Gastrocnemius medialis (tissue), 4 donors: ENCODE measurements at places on chromosomes 5 and 9. TPM values are rescaled to one million over a fixed set of nuclear protein-coding genes. Genes with fewer than 3 reads are reported as not detected.

Gene ABCA1
- 4.9 TPM for total RNA-seq

Gene PCDHB5
- 0.38 TPM for total RNA-seq

Gene TRPM3
- not detected for total RNA-seq

Gene ADAM19
- total RNA-seq, result 0.85 TPM

Gene HAPLN1
- total RNA-seq, result not detected

Gene PRLR
- total RNA-seq, result 0.10 TPM

DNA sequence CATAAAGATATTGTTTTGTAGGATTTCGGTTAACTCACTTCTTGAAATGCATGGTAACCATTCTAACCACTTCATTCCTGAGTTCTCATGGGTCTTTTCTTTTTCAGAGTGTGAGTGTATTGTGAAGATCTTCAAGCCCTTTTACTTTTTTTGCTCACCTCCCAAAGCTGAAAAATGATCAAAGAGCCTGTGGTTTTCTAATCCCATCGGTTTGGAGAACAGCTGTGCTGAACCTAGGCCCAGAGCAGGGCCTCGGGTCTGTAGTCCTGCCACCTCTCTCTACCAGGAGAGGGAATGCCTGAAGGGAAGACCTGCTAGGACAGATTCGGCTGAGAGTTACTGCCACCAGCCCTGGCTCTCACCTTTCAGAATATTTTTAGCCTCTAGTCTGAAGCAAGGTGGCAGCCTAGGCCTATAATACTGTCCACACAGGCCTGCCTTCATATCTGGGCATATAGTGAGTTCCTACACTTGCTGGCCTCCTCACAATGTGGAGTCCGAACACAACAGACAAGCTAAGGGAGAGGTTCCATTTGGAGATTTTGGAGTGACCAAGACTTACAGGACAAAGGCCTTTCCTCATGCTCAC, 13.8 kb downstream of the RGMB start:
- peak; percentile 32 for DNase-seq
- peak overlapping the region; percentile 67 for H3K27ac ChIP-seq
- no peaks in the 10 kb centered on the region for H3K36me3 ChIP-seq

- H3K36me3 ChIP-seq, result no peaks in the 10 kb centered on the region
- no peaks in the 10 kb centered on the region for H3K27me3 ChIP-seq
- DNase-seq, result no peak
- H3K4me3 ChIP-seq, result no peak overlapping the region
- H3K4me1 ChIP-seq, result peaks cover 68% of the 10 kb centered on the region
Observed at GRCh38 chr5:5430136-5430535, 7.7 kb downstream of the ICE1 start.

DNA sequence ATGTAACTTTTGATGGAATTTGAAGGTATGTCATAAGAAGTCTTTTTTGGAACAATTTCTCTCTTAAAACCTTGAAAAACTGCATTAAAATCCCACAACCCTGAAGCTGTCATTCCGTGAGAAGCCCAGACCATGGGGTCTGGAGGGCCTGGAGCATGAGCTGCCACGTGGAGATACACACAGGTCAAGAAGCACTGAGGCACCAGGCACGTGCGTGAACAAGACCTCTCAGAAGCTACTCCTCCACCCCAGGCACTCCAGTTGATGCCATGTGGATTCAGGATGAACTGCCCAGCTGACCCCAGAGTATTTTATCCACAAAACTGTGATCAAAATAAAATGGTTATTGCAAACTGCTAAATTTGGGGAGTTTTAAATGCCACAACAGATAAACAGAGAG, 227.5 kb upstream of the BRINP1 start:
- no peaks in the 10 kb centered on the region for H3K4me1 ChIP-seq
- no peak overlapping the region for H3K27ac ChIP-seq
- DNase-seq, result no peak
- H3K27me3 ChIP-seq, result no peaks in the 10 kb centered on the region

DNA sequence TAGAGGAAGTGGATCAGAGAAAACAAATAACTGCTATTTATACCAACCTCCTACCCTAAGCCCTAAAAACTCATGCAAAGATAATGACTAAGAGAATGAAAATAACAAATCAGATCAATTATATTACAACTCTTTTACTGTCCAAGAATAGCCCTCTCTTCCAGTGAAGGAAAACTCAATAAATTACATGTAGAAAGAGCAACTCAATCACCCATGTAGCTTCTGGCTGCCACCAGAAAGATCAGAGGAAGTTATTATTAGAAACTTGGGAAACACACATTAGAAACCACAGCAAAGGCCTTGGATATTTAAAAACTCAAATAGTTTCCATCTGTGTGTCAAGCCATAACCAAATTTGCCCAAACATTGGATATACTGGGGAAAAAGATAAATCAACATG, 134.0 kb upstream of the TARS1 start:
- no peak overlapping the region for H3K4me3 ChIP-seq
- H3K27ac ChIP-seq, result no peak overlapping the region
- no peaks in the 10 kb centered on the region for H3K4me1 ChIP-seq
- no peaks in the 10 kb centered on the region for H3K27me3 ChIP-seq
- no peak for DNase-seq
- H3K36me3 ChIP-seq, result no peaks in the 10 kb centered on the region

GRCh38 chr9:136086951-136087740, 7.9 kb downstream of the NACC2 start:
- no peak for DNase-seq
- no peak overlapping the region for H3K4me3 ChIP-seq
- H3K4me1 ChIP-seq, result peaks cover 79% of the 10 kb centered on the region
- no peaks in the 10 kb centered on the region for H3K27me3 ChIP-seq
- peak overlapping the region; percentile 95 for H3K27ac ChIP-seq

DNA sequence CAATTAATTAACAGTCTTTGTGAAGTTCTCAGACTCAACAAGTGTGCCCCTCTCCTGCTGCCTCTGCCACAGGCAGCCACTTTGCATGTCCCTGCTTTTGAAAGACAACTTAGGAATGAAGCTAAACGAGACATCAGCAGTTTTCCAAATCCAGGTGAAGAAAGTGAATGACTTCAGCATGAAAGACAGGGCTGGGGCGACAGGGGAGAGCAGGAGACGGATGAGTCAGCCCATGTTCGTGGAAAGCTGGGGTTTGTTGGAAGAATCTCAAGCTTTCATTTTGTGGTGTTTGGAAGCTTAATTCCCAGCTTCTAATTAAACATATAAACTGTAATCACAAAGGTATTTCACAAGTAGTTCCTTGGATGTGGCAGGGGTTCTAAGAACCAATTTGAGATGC, 207.8 kb upstream of the MAP3K1 start:
- no peak for DNase-seq
- H3K27ac ChIP-seq, result no peak overlapping the region
- no peaks in the 10 kb centered on the region for H3K27me3 ChIP-seq
- H3K4me1 ChIP-seq, result no peaks in the 10 kb centered on the region

- no peaks in the 10 kb centered on the region for H3K36me3 ChIP-seq
- H3K27ac ChIP-seq, result no peak overlapping the region
- DNase-seq, result no peak
- H3K4me1 ChIP-seq, result no peaks in the 10 kb centered on the region
Observed at GRCh38 chr5:939368-939767, 46.7 kb downstream of the TRIP13 start.

- H3K4me3 ChIP-seq, result no peak overlapping the region
- no peak for DNase-seq
- H3K36me3 ChIP-seq, result no peaks in the 10 kb centered on the region
- no peaks in the 10 kb centered on the region for H3K4me1 ChIP-seq
- H3K27me3 ChIP-seq, result no peaks in the 10 kb centered on the region
- H3K27ac ChIP-seq, result no peak overlapping the region
Observed at GRCh38 chr5:167011196-167011595, 1280.2 kb upstream of the WWC1 start.

GRCh38 chr5:150788977-150789376, 10.4 kb downstream of the SMIM3 start:
- H3K4me3 ChIP-seq, result no peak overlapping the region
- H3K27ac ChIP-seq, result no peak overlapping the region
- H3K4me1 ChIP-seq, result peaks cover 30% of the 10 kb centered on the region
- no peaks in the 10 kb centered on the region for H3K36me3 ChIP-seq

- H3K4me1 ChIP-seq, result no peaks in the 10 kb centered on the region
- DNase-seq, result no peak
- H3K27me3 ChIP-seq, result no peaks in the 10 kb centered on the region
- H3K4me3 ChIP-seq, result no peak overlapping the region
- H3K27ac ChIP-seq, result no peak overlapping the region
Observed at GRCh38 chr5:35114698-35115097, 66.9 kb upstream of the AGXT2 start.

GRCh38 chr5:150255659-150256409, 33.7 kb downstream of the CAMK2A start:
- no peaks in the 10 kb centered on the region for H3K36me3 ChIP-seq
- no peak overlapping the region for H3K27ac ChIP-seq
- no peaks in the 10 kb centered on the region for H3K4me1 ChIP-seq
- no peaks in the 10 kb centered on the region for H3K27me3 ChIP-seq
- DNase-seq, result no peak

GRCh38 chr5:140312067-140312790, 9.3 kb upstream of the PFDN1 start:
- H3K4me1 ChIP-seq, result peaks cover 28% of the 10 kb centered on the region
- no peaks in the 10 kb centered on the region for H3K27me3 ChIP-seq
- DNase-seq, result no peak

DNA sequence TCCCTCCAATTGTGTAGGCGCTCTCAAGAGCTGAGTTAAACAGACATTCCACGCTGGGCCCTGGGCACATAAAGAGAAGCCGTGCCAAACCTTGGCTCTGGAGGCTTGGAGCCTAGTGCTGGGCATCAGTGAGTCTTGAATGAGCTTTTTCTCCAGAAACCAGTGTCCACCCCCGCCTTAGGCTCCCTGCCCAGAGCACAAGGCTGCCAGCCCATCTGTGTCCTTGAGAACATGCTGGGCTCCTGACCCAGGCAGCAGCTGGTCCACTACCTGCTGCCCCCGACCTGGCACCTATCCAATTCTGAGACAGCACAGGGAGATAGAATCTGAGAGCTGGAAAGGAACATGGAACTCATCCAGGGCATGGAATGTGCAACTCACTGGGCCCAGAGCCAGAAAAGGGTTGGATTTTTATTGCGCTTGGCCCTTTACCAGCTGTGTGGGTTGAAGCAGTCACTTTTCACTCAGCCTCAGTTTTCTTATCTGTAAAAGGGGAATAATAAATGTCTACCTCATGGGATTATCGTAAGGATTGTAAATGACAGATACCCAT, 92.4 kb upstream of the CPLX2 start:
- H3K4me1 ChIP-seq, result no peaks in the 10 kb centered on the region
- H3K27ac ChIP-seq, result no peak overlapping the region
- peaks cover 8% of the 10 kb centered on the region for H3K27me3 ChIP-seq
- no peak for DNase-seq
- no peaks in the 10 kb centered on the region for H3K36me3 ChIP-seq

GRCh38 chr5:96493219-96493790, 60.3 kb upstream of the PCSK1 start:
- no peaks in the 10 kb centered on the region for H3K36me3 ChIP-seq
- no peak overlapping the region for H3K27ac ChIP-seq
- H3K27me3 ChIP-seq, result no peaks in the 10 kb centered on the region
- H3K4me3 ChIP-seq, result no peak overlapping the region
- no peaks in the 10 kb centered on the region for H3K4me1 ChIP-seq

DNA sequence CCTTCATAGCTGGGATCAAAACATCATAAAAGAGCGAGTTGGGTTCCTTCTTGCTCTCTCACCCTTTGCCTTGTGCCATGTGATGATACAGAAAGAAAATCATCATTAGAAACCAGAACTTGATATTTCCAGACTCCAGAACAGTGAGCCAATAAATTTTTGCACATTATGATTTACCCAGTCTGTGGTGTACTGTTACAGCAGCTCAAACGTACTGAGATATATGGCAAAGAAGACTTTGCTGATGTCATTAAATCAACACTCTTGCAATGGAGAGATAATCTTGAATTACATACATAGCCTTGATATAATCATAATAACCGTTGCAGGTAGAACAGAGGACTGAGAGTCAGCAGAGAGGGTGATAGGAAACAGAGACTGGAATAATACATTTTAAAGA, 1271.6 kb downstream of the CDH12 start:
- DNase-seq, result no peak
- H3K4me1 ChIP-seq, result no peaks in the 10 kb centered on the region
- H3K36me3 ChIP-seq, result no peaks in the 10 kb centered on the region
- H3K27me3 ChIP-seq, result no peaks in the 10 kb centered on the region
- H3K27ac ChIP-seq, result no peak overlapping the region

- H3K4me3 ChIP-seq, result no peak overlapping the region
- H3K4me1 ChIP-seq, result no peaks in the 10 kb centered on the region
- DNase-seq, result no peak
- no peak overlapping the region for H3K27ac ChIP-seq
- H3K27me3 ChIP-seq, result no peaks in the 10 kb centered on the region
- no peaks in the 10 kb centered on the region for H3K36me3 ChIP-seq
Observed at GRCh38 chr9:7936163-7936562, 136.6 kb upstream of the DMAC1 start.

DNA sequence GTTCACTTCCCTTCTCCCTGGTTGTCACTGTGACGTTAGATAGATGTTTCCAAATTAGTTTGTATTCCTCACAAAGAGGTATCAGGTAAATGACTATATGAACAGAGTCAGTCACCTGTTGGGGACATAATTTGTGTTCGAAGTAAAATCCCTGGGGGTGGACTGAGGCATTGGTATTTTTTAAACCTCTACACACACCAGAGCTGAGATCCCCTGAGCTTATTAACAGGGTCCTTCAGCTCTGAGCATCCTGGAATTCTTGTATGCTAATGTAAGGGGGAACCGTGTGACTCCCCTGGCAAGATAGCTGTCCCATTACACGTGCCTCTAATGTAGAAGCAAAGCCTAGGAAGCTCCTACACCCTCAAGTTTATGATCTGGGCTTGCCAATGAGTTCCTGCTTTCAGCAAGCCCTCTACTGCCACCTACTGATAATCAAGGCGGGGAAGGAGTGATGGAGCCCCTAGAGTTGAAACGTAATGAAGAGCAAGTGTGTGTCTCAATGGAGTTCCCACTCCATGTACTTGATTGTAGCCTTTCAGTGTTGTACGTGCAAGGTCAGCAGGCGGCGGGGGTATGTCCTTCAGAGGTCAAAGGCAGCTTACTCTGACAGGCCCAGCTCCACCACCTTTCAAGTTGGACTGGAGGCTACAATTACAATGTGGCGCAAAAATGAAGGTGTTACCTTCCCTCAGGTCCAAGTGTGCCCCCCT, 14.4 kb downstream of the PRKACG start:
- no peak overlapping the region for H3K27ac ChIP-seq
- no peaks in the 10 kb centered on the region for H3K36me3 ChIP-seq
- H3K27me3 ChIP-seq, result no peaks in the 10 kb centered on the region
- H3K4me1 ChIP-seq, result no peaks in the 10 kb centered on the region
- DNase-seq, result peak; percentile 48

GRCh38 chr5:173472164-173472563, 143.9 kb upstream of the STC2 start:
- peak; percentile 81 for DNase-seq
- no peaks in the 10 kb centered on the region for H3K36me3 ChIP-seq
- no peaks in the 10 kb centered on the region for H3K27me3 ChIP-seq
- H3K27ac ChIP-seq, result peak overlapping the region; percentile 77

GRCh38 chr5:68957591-68957990, 136.2 kb upstream of the SLC30A5 start:
- H3K4me3 ChIP-seq, result no peak overlapping the region
- no peak overlapping the region for H3K27ac ChIP-seq
- H3K4me1 ChIP-seq, result peaks cover 17% of the 10 kb centered on the region
- H3K36me3 ChIP-seq, result no peaks in the 10 kb centered on the region
- DNase-seq, result no peak

- H3K27ac ChIP-seq, result no peak overlapping the region
- no peaks in the 10 kb centered on the region for H3K36me3 ChIP-seq
- no peaks in the 10 kb centered on the region for H3K27me3 ChIP-seq
- H3K4me3 ChIP-seq, result no peak overlapping the region
Observed at GRCh38 chr9:91868732-91869391, 81.2 kb downstream of the ROR2 start.

GRCh38 chr5:77662635-77663034, 24.1 kb upstream of the OTP start:
- H3K4me1 ChIP-seq, result no peaks in the 10 kb centered on the region
- H3K27me3 ChIP-seq, result peaks cover 3% of the 10 kb centered on the region
- H3K4me3 ChIP-seq, result no peak overlapping the region
- H3K36me3 ChIP-seq, result no peaks in the 10 kb centered on the region
